HepG2 (cell line): ENCODE measurements at places on chromosomes 6 and 20.

DNA sequence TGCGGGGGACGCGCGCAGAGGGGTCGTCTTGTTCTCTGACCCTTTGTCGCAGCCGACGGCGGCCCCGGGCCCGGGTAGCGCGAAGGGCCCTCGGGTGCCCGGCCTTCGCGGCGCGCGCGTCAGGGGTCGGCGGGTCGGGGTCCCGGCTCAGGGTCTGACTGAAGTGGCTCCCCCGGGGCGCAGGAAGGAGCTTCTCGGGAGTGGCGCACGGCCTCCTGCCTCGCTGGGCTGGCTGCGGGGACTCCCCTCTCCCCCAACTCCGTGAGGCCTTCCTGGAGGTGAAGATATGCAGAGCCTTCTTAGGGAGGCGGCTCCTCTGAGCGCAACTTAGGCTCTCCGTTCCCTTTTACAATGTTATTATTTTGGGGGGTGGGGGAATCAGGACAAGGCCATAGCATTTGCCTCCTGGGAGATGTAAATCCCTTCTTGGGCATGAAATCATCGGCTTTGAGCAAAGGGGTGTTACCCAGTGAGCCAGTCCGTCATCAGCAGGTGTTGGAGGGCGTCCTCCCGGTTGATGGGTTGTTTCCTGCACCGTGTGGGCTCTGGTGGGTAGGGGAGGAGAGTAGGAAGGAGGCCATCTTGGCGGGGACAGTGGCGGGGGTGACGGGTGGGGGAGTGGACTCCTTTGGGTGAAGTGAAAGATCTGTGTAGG is 523 bp downstream of the CDS2 start:
- DNase-seq = peak; percentile 54

- peak; percentile 1 for DNase-seq
These were observed 664.8 kb upstream of the MMS22L start for GRCh38 chr6:97947841-97948240.

DNA sequence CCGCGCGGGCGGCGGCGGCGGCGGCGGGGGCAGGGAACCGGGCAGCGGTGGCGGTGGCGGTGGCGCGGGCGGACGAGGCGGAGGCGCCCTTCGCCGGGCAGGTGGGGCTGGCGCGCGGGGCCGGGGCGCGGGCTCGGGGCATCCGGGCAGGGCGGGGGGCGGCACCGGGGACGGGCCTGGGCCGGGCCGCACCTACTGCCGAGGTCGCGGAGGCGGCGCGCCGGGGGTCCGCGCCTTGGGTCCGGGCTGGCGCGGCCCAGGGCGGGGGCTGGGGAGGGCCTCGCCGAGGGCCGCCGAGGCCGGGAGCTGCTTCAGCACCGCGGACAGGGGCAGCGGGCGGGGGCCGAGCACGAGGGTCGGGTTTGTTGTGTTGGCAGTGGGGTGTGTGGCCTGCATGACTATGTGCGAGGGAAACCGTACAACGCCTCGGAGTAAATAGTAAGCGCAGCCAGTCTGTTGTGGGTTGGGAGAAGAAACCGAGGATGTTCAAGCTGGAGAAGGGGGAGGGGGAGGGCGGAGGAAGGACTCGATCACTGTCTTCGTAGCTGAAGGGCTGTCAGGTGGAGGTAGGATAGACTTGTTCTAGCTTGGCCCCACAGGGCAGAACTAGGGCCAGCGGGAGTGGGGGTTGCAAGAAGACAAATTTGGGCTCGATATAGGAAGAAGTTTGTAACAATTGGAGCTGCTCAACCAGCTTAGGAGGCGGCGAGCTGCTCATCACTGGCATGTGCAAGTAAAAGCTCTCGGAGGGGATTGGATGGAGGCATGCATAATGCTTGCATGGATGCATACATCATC is 593 bp downstream of the MMP24 start:
- DNase-seq = peak; percentile 35

- no peak for DNase-seq
These were observed 585.1 kb downstream of the QKI start for GRCh38 chr6:163999475-164000125.

DNA sequence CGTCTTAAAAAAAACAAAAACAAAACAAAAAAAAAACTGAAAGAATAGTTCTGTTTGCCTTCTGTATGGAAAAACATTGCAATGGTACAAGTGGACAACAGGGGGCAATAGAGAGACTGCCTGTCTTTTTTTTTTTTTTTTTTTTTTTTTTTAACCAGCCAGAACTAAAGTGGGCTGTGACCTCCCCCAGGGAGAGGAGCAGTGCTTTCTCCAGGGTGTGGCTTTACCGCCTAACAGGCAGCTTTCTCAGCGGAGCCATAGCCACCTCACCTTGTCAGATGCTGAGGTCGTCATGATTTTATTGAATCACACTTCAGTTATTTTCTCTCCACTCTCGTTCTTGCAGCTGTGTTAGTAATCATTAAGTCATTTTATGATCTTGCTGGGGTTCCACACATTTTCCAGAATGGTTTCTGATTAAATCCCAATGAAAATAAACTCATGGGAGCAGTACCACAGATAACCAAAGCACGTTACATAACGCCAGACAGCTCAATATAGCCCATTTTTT is 78.4 kb downstream of the GMPR start:
- DNase-seq = peak; percentile 49

DNA sequence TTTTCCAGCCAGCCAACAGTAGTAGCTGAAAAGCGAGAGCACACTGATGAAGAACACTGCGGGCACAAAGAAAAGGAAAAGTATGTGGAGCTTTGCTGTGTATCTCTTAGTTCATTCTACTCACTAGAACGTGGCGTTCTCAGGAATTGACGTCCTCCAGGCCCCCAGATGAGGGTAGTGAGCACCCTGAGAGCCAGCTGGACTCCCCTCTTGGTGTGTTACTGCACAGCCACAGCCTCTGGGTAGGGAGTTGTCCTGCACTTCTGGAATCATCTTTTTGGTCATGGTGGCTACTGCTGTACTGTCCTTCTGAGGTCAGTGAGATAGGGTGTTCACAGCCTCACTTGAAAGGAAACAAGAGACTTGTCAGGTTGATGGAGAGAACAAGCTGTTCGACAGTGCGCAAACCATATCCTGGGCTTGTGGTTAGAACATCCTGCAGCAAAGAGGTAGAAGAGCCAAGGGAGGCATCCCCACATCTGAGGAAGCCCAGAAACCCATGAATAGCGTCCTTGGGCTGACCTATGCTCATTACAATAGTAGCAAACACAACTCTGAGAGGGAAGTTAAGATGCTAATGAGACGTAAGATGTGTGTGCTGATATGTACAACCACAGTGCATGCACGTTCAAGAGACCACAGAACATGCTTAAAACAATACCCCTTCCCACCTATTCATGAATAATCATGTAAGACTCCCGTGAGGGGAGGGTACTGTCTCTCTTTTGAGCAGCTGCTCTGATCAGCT is 14.6 kb upstream of the HLA-F start:
- DNase-seq = no peak

DNA sequence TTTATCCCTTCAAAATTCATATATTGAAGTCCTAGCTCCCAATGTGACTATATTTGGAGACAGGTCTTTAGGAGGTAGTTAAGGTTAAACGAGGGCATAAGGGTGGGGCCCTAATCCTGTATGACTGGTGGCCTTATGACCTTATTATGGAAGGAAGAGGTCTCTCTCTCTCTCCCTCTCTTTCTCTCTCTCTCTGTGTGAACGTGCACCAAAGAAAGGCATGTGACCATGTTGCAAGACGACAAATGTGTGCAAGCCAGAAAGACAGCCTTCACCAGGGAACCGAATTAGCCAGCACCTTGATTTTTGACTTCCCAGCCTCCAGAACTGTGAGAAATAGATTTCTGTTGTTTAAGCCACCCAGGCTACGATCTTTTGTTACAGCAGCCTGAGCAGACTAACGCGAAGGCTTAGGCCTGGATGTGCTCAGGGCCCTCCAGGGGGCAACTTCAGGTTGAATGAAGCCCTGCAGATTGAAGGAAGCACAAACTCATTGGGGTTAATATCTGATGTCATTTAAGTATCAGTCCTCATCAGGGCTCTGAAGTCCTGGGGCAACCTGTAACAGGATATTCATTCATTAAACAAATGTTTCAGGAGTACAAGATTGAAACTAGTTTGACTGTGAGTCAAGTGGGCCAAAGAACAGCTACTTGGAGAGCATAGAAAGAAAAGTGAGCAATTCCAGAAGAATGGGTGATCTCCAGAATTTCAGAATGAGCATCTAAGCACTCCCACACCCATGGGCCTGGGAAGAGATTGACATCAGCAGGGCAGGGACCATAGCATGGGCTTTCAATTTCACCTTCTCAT is 157.4 kb upstream of the TNFAIP3 start:
- no peak for DNase-seq

DNA sequence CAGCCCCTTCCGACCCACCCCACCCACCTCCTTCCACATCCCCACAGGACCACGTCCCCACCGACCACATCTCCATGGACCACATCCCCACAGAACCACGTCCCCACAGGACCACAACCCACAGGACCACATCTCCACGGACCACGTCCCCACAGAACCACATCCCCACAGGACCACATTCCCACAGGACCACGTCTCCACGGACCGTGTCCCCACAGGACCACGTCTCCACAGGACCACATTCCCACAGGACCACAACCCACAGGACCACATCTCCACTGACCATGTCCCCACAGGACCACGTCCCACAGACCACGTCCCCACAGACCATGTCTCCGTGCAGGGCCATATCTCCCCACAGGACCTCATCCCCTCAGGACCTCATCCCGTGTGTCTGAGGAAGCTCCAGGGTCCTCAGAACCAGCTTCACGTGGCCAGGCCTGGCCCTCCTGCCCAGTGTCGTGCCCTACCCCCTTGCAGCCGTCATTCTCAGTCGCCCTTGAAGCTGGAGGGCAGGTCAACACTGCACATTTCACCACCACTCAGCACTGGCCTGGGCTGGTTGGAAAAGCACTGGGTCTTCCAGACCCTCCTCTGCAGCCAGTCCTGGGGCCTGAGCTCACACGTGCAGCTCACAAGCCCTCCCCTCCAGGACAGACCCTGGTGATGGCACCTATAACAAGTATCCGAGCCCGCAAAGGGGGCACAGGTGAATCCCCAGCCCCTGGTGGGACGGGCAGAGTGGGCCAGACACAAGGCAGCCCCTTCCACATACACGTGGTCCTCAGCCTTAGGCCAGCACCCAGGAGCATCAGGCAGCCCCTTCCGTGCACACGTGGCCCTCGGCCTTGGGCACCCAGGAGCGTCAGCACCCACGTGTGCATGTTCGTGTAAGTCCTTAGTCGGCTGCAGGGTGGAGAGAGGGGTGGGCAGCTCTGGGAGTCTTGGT is 3.9 kb downstream of the CHRNA4 start:
- no peak for DNase-seq
